K562 (cell line): ENCODE measurements at places on chromosomes 2 and 18. TPM values are rescaled to one million over a fixed set of nuclear protein-coding genes. Genes with fewer than 3 reads are reported as not detected.

DNA sequence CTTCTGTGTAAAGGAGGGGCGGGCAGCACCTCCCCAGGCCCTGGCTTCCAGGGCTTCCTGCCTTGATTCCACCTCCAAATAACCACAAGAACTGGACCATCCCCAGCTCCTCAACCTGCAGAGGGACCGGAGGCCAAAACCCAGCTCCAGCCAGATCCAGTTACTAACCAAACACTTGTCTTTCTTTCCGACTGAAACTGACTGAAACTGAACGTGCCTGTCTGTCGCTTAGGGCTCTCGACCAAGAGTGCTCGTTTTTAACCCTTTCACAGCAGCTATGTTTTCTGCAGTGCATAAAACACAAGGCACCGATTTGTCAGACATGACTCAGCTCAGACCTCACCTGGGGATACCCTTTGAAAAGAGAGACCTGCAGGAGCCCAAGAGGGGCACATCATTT lies 249.9 kb upstream of the SIX2 start:
- DNase-seq: no peak

DNA sequence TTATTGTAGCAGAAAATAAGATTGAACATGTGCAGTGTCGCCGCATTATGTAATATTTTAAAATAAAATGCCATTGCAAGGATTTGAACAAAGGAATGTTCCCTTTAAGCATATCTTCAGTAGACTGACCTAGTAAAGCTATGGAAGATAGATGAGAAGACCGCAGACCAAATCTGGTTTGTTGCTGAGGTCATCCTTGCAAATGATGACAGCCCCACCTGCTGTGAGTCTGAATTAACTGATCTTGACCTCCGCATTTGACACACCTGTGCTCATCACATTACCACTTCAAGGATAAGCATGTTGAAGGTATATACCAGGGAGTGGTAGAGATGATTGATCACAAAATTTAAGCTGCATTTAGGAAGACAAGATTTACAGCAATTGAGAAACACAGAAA lies 96.2 kb downstream of the NYAP2 start:
- no peak for DNase-seq

DNA sequence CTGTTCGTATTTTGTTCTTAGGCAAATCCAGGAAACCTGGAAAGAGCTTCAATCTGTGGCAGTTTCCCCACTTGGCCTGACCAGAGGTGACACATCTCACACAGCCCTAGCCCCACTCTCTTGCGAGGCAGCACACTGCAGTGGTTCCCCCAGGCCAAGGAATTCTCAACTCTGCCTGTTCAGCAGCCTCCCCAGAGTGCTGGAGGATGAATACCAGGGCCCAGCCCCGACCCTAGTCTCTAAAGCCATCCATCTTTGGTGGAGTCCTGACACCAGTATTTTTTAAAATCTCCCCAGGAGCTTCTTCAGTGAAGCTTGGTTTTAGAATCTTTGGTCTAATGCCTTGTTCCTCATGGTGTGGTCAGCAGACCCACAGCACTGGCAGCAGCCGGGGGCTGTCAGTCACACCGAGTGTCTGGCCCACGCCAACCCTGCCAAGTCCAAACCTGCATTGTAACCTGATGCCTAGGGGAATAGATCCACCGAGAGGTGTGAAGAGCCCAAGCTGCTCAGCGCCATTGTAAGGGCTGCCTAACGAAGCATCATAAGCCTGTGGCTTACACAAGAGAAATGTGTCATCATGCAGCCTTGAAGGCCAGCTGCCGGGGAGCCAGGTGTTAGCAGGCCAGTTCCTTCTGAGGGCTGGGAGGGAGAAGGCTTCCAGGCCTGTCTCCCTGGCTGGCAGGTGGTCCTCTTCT lies 428.7 kb upstream of the ID2 start:
- DNase-seq: no peak

DNA sequence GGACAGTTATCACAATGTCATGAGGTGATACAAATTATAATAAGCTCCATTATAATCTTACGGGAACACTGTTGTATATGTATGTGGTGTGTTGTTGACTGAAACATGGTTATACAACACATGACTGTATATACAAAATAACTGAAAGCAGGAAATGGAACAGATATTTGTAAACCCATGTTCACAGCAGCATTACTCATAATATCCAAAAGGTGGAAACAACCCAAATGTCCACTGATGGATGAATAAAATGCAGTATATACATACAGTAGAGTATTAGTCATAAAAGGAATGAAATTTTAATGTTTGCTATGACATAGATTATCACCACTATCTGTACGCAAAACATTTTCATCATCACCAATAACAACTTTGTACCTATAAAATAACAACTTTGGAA lies 107.3 kb downstream of the USP34 start:
- no peak for DNase-seq

DNA sequence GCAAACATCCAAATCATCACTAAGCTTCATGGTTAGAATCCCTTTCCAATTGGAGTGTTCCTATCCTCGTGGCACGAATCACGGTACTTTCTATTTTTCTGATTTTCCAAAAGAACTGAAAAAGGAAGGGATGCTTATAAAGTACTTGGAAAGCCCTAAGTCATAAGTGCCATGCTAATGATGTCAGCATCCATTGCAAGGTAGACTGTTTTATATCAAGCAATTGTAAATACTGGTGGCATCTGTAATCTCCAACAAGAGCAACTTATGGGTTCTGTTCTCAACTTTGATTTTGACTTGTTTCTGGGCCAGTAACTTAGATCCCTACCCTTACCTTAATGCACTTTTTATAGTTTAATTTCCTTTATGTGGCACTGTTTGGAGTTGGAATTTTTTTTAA lies 619.5 kb downstream of the BCL11A start:
- DNase-seq: no peak

- no peak for DNase-seq
Observed at GRCh38 chr2:155176345-155176744, 477.9 kb downstream of the KCNJ3 start.

DNA sequence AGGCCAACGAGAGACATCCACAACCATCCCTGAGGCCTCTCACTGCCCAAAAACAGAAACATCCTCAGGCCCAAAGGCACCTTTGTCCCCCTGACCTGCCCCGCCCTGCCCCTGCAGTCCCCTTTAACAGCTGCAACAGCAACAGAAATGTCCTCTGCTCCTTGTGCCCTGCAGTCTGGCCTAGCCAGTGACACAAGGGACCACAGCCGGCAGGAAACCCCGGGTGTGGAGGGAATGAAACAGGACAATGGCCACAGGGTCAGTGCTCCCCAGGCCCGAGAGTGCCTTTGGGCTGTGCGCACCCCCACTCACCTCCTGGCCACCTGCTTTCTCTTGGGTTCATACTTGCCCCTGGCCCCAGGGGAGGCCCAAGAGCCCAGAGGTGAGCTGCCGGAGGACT lies 35.6 kb downstream of the SNED1 start:
- DNase-seq: no peak

TCF7L1 gene
- total RNA-seq: 0.11 and 0.13 TPM in 2 replicates

RUFY4 gene
- total RNA-seq: not detected in 2 replicates
